ENCODE measurements at places on chromosomes 6 and 20.

DNA sequence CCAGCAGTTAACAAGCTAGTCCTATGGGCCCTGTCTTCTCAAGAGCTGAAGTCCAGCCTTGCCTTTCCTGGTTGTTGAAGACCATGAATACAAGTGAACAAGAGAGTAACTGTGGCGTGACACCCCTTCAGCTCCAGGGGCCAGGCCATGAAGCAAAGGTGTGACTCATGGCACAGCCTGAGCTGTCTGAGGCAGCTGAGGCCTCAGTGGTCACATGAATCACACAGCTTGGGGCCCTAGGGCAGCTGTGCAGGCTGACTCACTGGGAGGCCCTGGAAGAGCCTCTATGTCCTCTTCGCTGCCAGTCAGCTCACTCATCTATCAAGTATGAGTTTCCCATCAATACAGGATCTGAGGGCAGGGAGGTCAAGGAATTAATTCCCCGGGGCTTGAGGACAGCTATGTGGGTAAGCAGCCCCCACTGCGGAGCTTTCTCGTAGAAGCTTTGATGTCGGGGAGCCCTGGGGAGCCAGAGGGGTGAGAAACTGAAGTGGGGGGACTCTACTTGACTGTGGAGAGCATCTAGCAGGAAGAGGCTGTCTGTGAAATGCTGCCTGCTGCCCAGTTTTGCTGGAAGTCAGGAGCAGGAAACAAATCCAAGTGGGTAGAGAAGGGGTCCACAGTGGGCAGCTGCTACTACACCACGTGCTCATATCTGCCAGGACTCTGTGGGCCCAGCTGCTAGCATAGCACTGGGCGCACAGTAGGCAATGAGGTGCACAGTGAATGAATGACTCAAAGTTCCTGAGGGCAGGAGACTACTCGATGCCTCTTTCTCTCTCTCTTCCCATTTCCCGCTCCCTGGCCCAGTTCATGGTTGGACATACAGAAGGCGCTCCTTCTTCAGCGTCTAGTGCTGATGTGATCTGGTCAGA is 13.7 kb upstream of the FAM83C start:
- peak; percentile 71 for DNase-seq

- DNase-seq, result no peak
Observed at GRCh38 chr6:6583836-6584235, 4.7 kb upstream of the LY86 start.

- DNase-seq, result no peak
Observed at GRCh38 chr20:46569961-46570360, 19.5 kb upstream of the OCSTAMP start.

- peak; percentile 67 for DNase-seq
Observed at GRCh38 chr6:28673787-28674671, 148.3 kb downstream of the GPX5 start.

GRCh38 chr20:38336726-38337125 is 9.6 kb upstream of the LBP start:
- no peak for DNase-seq

GRCh38 chr6:137136065-137136464 is 37.4 kb downstream of the IL22RA2 start:
- no peak for DNase-seq

DNA sequence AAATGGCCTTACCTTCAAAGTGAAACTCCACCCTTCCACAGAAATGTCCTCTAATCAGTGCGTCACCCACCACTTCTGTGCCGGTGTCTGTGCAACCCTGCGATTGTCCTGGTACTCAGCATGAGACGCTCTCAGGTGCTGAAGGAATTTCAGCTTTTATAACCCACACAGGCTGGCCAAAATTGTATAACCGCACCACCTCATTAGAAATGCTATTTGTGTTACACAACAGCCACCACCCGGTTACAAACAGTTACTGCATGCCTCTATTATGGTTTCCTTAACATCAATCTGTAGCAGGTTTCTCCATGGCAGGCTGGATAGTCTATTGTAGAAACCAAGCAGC is 51.5 kb downstream of the SLC23A2 start:
- DNase-seq, result no peak

DNA sequence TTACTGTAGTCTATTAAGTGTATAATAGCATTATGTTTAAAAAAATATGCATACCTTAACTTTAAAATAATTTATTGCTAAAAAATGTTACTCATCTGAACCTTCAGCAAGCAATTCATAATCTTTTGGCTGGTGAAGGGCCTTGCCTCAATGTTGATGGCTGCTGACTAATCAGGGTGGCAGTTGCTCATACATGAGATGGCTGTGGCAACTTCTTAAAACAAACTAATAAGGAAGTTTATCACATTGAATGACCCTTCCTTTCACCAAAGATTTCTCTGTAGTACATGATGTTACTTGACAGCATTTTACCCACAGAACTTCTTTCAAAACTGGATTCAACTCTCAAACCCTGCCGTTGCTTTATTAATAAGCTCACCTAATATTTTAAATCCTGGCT is 84.0 kb downstream of the TASP1 start:
- no peak for DNase-seq

- DNase-seq, result no peak
Observed at GRCh38 chr6:723540-723939, 30.6 kb upstream of the EXOC2 start.

- no peak for DNase-seq
Observed at GRCh38 chr6:20629509-20629908, 95.3 kb downstream of the CDKAL1 start.

DNA sequence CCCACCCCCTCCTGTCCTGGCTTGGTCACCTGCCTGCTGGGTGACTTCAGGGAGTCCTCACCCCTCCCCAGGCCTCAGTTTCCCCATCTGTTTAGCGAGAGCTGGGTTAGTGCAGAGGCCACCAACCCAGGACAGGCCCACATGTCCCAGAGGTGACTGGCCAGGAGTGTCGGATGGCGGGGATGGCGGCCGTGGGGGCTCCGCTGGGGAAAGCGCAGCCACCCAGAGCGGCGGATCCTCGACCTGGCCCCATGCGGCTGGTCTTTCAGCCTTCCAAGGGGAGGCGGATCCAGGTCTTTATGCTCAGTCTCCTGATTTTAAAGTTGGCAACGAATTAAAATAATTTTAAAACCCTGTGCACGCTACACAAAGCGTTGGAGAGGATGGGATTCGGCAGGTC is 31.0 kb upstream of the GATA5 start:
- no peak for DNase-seq

DNA sequence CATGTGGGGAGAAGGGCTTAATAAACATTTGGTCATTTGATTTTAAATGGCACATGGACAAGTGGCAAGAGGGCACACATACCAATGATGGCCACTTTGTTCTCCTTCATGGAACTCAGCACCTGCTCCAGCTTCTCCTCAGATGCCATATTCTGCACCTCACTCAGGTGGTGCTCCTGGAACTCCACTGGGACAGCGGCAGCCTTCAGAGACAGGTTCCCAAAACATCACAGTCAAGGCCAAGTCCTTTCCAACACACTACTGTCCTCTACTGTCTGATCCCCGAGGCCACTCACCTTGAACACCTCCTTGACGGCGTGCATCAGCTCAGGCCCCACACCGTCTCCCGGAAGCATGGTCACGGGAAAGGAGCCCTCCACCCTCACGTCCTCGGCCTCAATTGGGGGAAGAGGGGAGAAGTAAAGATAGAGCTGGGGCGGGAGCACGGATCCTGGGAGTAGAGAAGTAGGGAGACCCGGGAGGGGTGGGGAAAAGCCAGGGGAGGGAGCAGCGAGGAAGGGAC is 591 bp downstream of the IDH3B start:
- no peak for DNase-seq

GRCh38 chr20:36527331-36528125 is 13.8 kb upstream of the MYL9 start:
- DNase-seq, result no peak

DNA sequence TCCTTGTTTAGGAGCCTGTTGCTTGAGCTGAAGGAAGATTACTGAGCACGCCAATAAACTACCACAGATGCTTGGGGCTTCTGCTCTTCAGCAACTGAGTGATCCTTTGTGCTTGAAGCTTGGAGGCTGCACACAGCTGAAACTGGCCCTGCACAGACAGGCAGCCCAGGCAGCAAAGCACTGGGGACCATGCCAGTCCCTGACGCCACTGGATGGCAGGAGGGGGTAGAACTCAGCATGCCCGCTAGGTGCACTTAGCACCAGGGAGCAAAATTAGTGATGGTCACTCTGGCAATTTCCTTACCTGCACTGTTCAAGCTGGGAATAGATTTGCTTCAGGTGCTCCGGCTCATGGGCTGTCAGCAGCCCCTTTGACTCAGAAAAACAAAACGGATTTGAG is 91.5 kb downstream of the FAM50B start:
- DNase-seq, result no peak

- DNase-seq, result no peak
Observed at GRCh38 chr6:114989279-114989964, 646.6 kb upstream of the HS3ST5 start.

DNA sequence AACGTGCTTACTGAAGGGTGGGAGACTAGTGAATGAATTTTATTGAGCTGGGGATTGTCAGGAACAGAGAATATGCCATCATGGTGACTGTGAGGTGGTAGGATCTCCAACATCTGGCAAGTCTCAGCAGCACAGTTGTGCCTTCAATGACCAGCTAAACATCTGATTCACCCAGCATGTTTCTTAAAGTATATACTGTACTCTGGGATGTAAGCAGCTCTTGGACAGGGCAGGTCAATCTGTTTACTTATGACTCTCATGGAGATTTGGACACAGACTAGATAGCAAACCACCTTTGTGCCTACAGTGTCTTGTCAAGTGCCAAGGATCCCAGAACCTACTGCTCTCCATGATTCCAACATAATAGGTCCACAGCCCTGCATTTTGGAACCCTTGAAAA is 801.0 kb upstream of the CITED2 start:
- no peak for DNase-seq

GRCh38 chr20:2429051-2429450 is 41.5 kb downstream of the SNRPB start:
- no peak for DNase-seq

GRCh38 chr6:3356056-3356823 is 97.5 kb downstream of the PSMG4 start:
- DNase-seq, result peak; percentile 14

DNA sequence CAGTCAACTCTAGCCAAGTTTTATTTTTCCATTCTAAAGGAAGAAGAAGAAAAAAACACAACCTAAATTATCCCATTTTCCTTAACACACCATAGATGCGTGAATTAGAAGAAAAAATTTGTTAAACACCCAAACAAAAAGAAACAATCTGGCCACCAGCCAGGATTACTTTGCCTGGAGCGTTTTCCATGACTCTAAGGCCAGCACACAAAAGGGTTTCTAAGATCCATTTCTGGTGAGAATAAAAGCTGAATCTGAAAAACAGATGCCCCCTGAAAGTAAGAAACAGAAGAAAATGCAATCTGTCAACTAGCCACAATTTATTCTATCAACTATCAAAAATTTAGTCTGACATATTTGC is 267.2 kb upstream of the SULF2 start:
- DNase-seq, result no peak

GRCh38 chr6:110646951-110647910 is 168.0 kb downstream of the CDK19 start:
- no peak for DNase-seq

- DNase-seq, result no peak
Observed at GRCh38 chr6:170388113-170388512, 81.6 kb downstream of the FAM120B start.

All from stimulated activated CD4-positive, alpha-beta T cell treated with anti-CD3 and anti-CD28 coated beads, Interleukin-2, amount 100 ng/mL, for 48 hours (primary cell).